ENCODE measurements at places on chromosomes 6 and 20. TPM values are rescaled to one million over a fixed set of nuclear protein-coding genes. Genes with fewer than 3 reads are reported as not detected.

Gene AHCY
- total RNA-seq = 89.5 TPM

Gene KCNS1
- not detected for total RNA-seq

Gene FAXC
- total RNA-seq = 33.2 TPM

Gene SAMD5
- 0.82 TPM for total RNA-seq

GRCh38 chr6:99432877-99433276, 7.8 kb upstream of the PNISR start:
- DNase-seq = no peak
- H3K36me3 ChIP-seq = no peaks in the 10 kb centered on the region
- no peaks in the 10 kb centered on the region for H3K4me1 ChIP-seq
- H3K4me3 ChIP-seq = no peak overlapping the region
- no peaks in the 10 kb centered on the region for H3K27me3 ChIP-seq

DNA sequence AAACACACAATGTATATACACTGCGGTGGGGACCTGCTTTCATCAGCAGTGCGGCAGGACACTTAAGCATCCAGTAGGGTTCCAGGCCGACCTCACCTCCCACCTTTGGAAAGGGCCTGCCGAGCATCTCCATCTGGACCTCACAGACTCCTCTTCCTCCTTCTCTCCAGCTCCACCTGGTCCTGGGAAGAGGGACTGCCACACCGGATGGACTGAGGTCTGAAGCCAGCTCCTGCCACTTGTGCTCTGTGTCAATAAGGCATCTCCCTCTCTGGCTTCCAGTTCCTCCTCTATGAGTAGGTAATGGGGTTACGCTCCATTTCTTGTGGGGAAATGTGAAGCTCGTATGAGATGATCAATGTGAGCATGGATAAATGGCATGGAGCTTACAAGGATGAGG, 19.1 kb upstream of the NNAT start:
- no peak overlapping the region for H3K4me3 ChIP-seq
- no peak overlapping the region for H3K27ac ChIP-seq
- H3K36me3 ChIP-seq = peaks cover 4% of the 10 kb centered on the region
- no peaks in the 10 kb centered on the region for H3K27me3 ChIP-seq
- peak; percentile 56 for DNase-seq

- peaks cover 54% of the 10 kb centered on the region for H3K4me1 ChIP-seq
- peak overlapping the region; percentile 73 for H3K27ac ChIP-seq
- no peak overlapping the region for H3K4me3 ChIP-seq
- H3K36me3 ChIP-seq = no peaks in the 10 kb centered on the region
- no peaks in the 10 kb centered on the region for H3K27me3 ChIP-seq
Observed at GRCh38 chr6:139597771-139598755, 223.6 kb upstream of the CITED2 start.

- no peaks in the 10 kb centered on the region for H3K27me3 ChIP-seq
- H3K4me3 ChIP-seq = no peak overlapping the region
- no peak for DNase-seq
- H3K36me3 ChIP-seq = no peaks in the 10 kb centered on the region
Observed at GRCh38 chr6:26258212-26258977, 106.6 kb upstream of the BTN3A2 start.

- H3K4me1 ChIP-seq = no peaks in the 10 kb centered on the region
- H3K36me3 ChIP-seq = no peaks in the 10 kb centered on the region
- no peaks in the 10 kb centered on the region for H3K27me3 ChIP-seq
- no peak overlapping the region for H3K27ac ChIP-seq
- no peak for DNase-seq
- H3K4me3 ChIP-seq = no peak overlapping the region
Observed at GRCh38 chr6:165944002-165944466, 223.6 kb downstream of the TBXT start.

GRCh38 chr6:12034837-12035236, 22.7 kb downstream of the HIVEP1 start:
- no peak overlapping the region for H3K4me3 ChIP-seq
- no peaks in the 10 kb centered on the region for H3K36me3 ChIP-seq
- no peak for DNase-seq
- H3K27ac ChIP-seq = no peak overlapping the region

GRCh38 chr6:22042706-22043105, 254.1 kb downstream of the PRL start:
- DNase-seq = no peak
- H3K27me3 ChIP-seq = no peaks in the 10 kb centered on the region
- no peak overlapping the region for H3K4me3 ChIP-seq
- no peaks in the 10 kb centered on the region for H3K36me3 ChIP-seq

DNA sequence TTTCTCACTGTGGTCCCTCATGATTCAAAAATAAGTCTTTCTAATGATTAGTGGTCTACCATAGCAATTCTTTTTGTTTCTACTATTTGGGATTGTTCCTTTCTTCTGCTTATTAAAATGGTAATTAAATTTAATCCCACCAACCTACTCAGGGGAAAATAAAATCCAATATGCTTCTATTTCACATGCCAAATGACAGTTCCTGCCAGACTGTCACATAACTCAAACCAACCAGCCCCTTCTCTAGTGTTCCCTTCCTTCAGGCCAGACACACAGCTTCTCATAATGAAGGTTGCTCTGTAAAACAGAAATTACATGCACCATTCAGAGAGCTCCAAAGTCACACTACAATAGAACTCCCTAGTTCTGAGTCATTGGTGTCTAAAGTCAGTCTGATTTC, 23.2 kb downstream of the PAK5 start:
- no peak overlapping the region for H3K4me3 ChIP-seq
- no peak for DNase-seq
- H3K4me1 ChIP-seq = no peaks in the 10 kb centered on the region

DNA sequence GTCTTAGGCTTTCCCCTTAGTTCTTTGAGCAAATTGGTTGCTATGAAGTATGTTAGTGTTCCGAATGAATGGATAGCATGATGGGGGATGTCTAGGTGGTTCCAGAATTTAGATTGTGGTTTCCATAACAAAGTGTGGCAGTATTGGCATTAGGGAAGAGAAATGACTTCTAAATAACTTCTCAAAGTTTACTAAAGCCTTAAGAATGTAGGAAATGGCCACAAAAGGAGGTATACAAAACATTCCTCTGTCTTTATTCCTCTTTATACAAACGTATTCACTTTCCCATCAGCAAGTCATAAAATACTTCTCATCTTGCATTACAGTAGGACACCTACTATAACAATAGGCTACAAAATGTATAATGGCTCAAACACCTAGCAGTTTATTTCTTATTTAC, 279.6 kb downstream of the ESR1 start:
- no peak overlapping the region for H3K27ac ChIP-seq
- no peaks in the 10 kb centered on the region for H3K27me3 ChIP-seq
- DNase-seq = no peak
- no peaks in the 10 kb centered on the region for H3K36me3 ChIP-seq

GRCh38 chr6:43476746-43477145, 624 bp upstream of the TJAP1 start:
- peak overlapping the region; percentile 82 for H3K4me3 ChIP-seq
- peaks cover 20% of the 10 kb centered on the region for H3K4me1 ChIP-seq
- H3K36me3 ChIP-seq = no peaks in the 10 kb centered on the region

GRCh38 chr6:29749308-29749662, 26.1 kb downstream of the HLA-F start:
- DNase-seq = no peak
- no peaks in the 10 kb centered on the region for H3K27me3 ChIP-seq
- no peaks in the 10 kb centered on the region for H3K36me3 ChIP-seq
- H3K27ac ChIP-seq = peak overlapping the region; percentile 79
- H3K4me3 ChIP-seq = peak overlapping the region; percentile 16

- H3K36me3 ChIP-seq = no peaks in the 10 kb centered on the region
- no peak for DNase-seq
- no peaks in the 10 kb centered on the region for H3K27me3 ChIP-seq
- no peaks in the 10 kb centered on the region for H3K4me1 ChIP-seq
- no peak overlapping the region for H3K4me3 ChIP-seq
Observed at GRCh38 chr20:401682-402495, 6.2 kb upstream of the RBCK1 start.

DNA sequence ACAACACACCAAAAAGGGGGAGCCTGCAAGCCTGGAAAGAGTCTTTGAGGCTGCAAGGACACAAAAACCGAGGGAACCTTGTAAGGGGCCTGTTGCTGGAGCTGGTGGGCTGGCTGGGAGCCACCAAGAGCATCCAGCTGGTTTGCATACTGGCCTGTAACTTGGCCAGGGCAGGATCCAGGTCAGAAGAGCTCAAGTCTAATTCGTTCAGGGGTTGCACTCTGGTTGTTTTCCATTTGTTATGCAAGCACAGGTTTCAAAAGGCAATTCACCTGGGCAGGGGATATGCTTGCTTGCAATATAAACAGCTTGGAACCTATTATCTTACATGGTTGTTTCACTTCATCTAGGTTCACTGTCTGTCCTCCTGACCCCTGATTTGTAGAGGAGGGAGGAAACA, 98.3 kb upstream of the GCM1 start:
- no peaks in the 10 kb centered on the region for H3K27me3 ChIP-seq
- H3K4me1 ChIP-seq = no peaks in the 10 kb centered on the region
- DNase-seq = no peak
- no peak overlapping the region for H3K27ac ChIP-seq

DNA sequence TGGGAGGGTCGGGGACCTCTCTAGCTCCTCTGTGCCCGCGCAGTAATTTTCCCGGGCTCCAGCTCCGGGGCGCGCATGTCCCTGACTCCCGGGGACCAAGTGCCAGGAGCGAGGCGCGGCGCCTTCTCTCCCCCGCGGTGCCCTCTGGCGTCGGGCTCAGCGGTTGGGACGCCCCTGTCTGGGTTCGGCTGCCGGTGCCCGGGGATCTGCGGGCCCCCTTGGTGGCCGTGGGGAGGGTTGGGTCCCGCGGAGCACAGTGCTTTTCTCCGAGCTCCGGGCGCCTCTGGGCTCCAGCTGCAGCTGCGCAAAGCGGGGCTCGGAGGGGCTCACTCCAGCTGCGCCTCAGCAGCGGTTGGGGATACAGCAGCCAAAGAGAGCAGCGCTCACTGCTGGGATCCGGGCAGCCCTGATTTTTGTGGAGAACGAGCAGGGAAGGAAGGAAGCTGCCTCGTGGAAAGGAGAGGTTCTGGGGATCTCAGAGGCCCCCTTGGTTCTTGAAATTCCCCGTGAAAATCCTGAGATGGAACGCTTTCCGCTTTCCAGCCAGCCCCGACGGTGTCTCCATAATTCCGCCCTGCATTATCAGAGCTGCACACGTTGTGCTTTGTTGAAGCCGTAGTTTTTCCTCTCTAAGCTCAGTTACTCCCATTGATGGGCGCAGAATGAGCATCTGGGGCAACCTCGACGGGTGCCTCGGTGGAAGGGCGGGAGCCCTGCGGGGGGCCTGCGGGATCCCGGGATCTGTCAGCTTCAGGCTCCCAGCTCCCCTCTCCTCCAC, 861 bp downstream of the PPP1R14C start:
- H3K4me1 ChIP-seq = peaks cover 22% of the 10 kb centered on the region
- H3K36me3 ChIP-seq = no peaks in the 10 kb centered on the region
- H3K27me3 ChIP-seq = peaks cover 68% of the 10 kb centered on the region
- no peak overlapping the region for H3K27ac ChIP-seq

DNA sequence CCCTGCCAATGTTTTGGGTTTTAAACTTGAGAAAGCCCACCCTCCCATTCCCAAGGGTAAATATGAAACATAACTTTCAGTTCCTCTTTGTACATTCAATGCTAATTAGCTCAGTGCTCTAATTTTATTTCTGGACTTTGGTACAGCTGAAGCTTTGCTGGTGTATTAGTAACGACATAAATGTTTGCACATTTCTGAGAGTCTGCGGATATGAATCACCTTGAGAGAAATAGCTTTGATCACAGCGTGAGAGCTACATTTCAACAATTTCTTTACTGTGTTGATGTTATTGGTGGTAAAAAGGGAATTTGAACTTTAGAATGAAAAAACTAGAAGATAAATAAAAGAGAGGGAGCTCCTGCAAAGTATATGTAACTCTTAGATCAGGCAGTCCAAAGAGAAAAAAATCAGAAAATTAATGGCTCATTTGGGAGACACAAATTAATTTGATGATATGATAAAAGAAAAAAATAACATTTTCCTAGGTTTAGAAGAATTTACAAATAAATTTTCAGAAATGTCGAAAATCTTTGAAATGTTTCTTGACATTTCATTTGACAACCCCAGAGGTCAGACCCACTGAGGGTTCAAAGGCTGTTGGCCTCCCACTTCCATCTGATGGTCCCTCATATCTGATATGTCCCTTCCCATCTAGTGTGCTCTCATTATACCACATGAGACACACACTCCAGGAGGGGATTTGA, 38.5 kb upstream of the CAP2 start:
- no peak overlapping the region for H3K4me3 ChIP-seq
- no peak for DNase-seq
- H3K4me1 ChIP-seq = no peaks in the 10 kb centered on the region
- H3K27me3 ChIP-seq = no peaks in the 10 kb centered on the region

DNA sequence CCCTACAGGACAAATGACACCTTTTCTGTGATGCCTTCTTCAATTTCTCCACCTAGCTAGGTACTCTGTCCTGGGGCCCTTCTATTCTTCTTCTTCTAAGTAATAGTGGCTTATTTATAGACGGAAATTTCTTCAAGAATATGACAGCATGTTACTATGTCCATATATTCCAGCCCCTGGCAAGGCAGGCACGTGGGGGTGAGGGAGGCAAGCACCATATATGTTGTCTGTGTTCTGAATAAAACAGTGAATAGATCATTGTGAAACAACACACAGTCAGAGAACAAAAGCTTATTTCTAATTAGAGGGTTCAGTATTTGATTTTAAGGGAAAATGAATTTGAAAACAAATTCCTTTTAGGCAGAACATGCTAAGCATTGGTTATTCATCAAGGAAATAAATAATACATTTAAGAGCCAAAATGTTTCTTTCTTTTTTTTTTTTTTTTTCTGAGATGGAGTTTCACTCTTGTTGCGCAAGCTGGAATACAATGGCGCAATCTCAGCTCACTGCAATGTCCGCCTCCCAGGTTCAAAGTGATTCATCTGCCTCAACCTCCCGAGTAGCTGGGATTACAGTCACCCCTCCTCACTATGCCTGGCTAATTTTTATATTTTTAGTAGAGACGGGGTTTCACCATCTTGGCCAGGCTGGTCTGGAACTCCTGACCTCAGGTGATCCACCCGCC, 6.2 kb downstream of the HEBP2 start:
- no peak overlapping the region for H3K4me3 ChIP-seq
- H3K27ac ChIP-seq = peak overlapping the region; percentile 3
- H3K4me1 ChIP-seq = no peaks in the 10 kb centered on the region
- H3K27me3 ChIP-seq = no peaks in the 10 kb centered on the region
- DNase-seq = no peak

DNA sequence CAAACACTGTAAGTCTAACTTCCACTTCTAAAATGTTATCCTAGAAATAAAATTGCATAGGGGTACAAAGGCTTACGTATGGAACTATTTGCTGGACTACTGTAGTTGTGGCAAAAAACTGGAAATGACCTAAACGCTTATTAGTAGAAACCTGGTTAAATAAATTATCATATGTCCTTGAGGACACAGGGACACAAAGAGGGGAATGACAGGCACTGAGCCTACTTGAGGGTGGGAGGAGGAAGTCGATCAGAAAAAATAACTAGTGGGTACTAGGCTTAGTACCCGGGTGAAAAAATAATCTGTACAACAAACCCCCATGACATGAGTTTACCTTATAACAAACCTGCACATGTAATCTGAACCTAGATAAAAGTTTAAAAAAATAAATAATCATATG, 28.4 kb downstream of the BCAS1 start:
- no peak overlapping the region for H3K4me3 ChIP-seq
- no peaks in the 10 kb centered on the region for H3K27me3 ChIP-seq
- H3K36me3 ChIP-seq = no peaks in the 10 kb centered on the region
- no peak overlapping the region for H3K27ac ChIP-seq
- peaks cover 8% of the 10 kb centered on the region for H3K4me1 ChIP-seq

GRCh38 chr20:63783970-63784369, 44.4 kb downstream of the SLC2A4RG start:
- no peak overlapping the region for H3K4me3 ChIP-seq
- H3K4me1 ChIP-seq = no peaks in the 10 kb centered on the region
- no peaks in the 10 kb centered on the region for H3K27me3 ChIP-seq
- peaks cover under 1% of the 10 kb centered on the region for H3K36me3 ChIP-seq
- no peak overlapping the region for H3K27ac ChIP-seq
